HTR-8/SVneo (cell line): ENCODE measurements at places on chromosomes 2 and 18.

- no peak for DNase-seq
Measured at GRCh38 chr2:177029501-177029900, 183.1 kb upstream of the HNRNPA3 start.

DNA sequence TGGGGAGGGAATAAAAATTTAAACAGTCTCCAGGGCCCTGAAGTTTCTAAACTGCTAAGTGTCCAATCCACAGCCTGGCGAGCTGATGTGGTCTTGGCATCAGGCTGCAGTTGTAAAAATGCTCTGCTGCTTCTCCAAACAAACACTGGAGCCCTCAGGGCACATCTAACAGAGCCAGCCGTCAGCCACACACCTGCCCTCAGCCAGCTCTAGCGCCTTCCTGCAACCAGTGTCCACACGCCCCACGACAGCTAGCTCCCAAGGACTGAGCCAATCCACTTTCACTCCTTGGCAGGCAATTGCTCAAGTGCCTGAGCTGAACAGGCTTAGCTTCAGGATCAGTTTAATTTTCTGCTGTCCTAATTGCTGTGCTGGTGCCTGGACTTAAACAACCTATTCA is 446.4 kb upstream of the RAB12 start:
- no peak for DNase-seq

GRCh38 chr2:12778811-12779579 is 62.3 kb downstream of the TRIB2 start:
- no peak for DNase-seq

DNA sequence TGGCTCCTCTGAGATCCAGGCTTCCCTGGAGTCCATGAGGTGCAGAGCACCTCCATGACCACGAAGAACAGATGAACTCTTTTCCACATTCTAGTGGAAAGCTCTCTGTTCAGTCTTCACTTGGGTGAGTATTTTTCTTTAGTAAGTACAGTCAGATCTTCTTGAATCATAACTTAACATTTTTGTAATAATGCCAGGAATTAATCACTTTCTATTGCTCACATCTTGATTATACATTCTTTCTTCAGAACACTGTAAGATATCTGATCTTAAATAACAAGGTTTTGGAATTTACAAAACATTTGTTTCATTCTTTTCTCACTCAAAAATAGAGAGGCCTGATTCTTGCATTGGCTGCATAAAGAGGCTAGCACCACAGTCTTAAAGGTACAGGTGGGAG is 45.4 kb upstream of the RND3 start:
- DNase-seq = no peak
